Neural crest cell (in vitro differentiated cells): ENCODE measurements at places on chromosomes 6 and 20.

DNA sequence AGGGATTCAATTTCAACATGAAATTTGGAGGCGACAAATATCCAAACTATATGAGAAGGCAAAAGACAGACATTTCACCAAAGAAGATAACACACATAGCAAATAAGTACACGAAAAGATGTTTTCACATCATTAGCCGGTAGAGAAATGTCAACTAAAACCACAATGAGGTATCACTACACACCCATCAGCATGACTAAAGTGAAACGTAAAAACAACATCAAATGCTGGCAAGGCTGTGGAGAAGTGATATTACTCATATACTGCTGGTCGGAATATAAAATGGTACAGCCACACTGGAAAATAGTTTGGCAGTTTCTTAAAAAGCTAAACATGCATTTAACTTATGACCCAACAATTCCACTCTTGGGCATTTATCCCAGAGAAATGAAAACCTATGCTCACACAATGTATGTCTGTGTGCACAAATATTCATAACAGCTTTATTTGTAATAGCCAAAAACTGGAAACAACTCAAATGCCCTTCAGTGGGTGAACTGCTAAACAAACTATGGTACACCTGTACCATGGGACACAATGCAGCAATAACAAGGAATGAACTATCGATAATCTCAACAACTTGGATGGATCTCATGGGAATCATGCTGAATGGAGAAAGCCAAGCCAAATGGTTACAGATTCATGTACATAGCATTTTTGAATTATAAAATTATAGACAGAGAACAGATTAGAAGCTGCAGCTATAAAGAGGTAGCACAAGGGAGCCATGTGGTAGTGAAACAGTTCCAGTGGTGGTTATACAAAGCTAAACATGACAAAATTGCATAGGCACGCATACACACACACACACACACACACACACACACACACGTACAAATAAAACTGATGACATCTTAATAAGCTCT lies 8.6 kb downstream of the ADAT2 start:
- no peak for DNase-seq

DNA sequence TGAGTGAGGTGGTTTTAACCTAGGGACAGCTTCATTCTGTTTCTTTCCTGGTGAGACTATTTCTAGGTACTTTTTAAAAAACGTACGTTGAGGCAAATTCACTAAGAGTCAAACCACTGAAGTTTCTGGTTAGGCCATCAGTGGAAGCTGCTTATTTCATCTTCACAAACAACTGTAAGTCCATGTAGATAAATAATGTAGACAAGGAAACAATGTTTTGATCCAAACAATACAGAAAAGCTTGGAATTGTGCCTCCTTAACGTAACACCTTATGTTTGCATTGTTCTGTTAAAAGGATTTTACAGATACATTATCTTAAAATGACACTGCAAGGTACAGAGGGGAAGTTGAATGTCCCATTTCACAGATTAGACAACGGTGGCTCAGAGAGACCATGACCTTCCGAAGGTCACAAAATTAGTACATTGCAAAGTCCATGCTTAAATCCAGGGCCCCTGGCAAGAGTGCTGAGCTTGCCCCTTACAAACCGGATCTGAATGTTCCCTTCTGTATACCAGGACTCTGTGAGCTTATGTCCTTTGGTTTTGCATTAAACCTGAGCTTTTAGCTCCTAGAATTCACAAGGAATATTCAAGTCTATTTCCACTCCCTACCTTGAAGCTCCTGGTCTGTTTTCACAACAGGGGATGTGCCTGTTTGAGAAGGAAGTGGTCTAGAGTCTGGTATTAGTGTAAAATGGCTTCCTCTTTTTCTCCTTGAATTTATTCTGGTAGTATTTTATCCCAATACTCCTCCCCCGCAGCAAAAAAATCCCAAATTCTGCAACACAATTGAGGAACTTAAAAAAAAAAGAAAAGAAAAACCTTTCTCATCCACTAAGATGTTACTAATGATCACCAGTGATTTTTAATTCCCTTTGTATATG lies 28.9 kb upstream of the ZNF217 start:
- DNase-seq: no peak

GRCh38 chr6:32627831-32628230 lies 9.4 kb upstream of the HLA-DQA1 start:
- DNase-seq: no peak

DNA sequence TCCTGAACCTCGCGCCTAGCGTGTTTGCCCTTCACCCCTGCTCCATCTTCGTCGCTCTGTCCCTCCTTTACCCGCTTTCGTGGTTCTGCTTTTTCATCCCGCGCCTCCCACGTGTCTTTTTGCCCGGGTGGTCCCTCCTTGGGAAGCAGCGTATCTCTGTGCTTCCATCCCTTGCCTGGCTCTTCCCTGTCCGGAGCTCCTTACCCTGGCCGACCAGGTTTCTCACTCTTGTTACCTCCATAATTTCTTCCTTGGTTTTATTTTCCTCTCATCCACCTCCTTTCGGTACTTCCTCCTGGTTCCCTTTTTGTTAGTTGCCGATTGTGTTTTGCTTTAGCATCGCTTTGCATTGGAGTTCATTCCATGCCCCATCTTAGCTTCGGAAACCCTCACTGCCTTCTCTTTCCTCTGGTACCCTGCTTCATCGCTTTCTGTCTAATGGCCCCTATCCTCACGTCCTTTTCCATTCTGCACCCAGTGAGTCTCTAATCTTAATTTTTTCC lies 735 bp downstream of the FAM135A start:
- DNase-seq: no peak

DNA sequence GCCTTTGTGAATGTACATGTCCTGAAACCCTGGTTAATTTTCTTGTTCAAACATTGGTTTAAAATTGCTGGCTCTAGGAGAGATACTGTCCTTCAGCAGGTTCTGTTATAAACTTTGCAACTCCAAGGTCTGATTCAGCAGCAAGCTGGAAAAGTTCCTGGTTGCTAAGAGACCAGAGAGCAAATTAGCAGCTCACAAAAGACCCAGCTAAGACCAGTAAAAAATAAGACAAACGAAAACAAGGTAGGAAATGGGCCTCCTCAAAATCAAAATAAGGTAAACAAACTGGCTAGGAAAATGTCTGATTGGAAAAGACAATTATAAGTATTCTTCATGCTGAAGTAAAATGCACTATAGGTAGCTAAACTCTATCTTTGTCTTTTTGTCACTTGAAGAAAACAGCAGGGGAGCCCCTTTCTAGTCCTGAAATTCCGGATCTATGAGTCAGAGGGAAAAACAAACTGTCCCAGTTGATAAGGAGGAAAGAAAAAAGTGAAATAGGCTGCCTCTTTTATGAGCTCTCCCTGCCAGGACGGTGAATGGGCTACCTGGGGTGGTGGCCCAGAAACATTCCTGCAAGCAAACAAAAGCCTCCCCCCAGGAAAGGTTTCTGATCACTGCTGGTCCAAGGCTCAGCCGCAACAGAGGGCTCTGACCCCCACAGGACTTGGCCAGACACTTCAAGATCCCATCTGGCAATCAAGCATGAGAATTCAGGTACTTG lies 41.6 kb downstream of the UNC5CL start:
- no peak for DNase-seq

DNA sequence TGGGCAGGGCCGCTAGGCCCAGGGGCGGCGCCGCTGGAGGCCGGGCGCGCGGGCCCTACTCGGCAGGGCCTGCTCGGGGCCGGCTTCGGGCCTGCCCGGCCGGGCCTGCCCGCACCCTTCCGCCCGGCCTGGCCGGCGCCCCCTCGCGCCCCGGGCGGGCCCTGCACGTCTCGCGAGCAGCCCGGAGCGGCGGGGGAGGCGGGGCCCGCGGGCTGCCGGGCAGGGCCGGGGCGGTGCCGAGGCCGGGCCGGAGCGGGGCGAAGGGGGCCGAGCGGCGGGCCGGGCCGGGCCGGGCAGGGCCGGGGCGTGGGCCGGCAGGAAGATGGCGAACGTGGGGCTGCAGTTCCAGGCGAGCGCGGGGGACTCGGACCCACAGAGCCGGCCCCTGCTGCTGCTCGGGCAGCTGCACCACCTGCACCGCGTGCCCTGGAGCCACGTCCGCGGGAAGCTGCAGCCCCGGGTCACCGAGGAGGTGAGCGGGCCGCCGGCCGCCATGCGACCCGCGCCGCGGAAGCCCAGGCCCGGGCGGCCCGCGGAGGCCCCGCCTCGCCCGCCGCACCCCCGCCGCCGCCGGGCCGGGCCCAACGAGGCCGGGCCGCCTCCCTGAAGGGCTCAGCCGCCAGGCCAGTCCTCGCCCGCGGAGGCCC lies at the start of gene NPEPL1:
Gene NPEPL1 (plus strand): TSS at position 222 of the 647 bp plus-strand sequence. CDS start 101 bp downstream, at position 323.
- peak; percentile 53 for DNase-seq

DNA sequence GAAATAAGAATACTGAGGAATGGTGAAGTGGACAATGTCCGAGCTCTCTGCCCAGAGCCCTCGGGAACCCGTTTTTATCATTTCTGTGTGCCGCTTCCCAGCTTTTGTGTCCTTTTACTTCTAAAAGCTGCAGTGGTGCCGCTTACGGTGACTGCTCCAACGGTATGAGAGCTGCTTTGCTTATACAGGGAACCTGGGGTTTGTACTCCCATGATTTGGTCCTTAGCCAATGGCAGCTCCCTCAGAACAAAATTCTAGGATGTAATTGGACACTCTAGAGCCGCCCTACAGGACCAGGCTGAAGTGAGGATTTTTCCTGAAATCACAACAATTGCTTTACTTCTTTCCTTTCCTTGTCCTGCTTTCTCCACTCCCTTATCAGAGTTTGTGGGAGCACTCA lies 24.2 kb upstream of the PCSK2 start:
- peak; percentile 2 for DNase-seq

- DNase-seq: no peak
These were observed 35.3 kb downstream of the KCTD20 start for GRCh38 chr6:36478051-36478526.

- DNase-seq: no peak
These were observed 37.3 kb downstream of the ZNF217 start for GRCh38 chr20:53556267-53556897.

DNA sequence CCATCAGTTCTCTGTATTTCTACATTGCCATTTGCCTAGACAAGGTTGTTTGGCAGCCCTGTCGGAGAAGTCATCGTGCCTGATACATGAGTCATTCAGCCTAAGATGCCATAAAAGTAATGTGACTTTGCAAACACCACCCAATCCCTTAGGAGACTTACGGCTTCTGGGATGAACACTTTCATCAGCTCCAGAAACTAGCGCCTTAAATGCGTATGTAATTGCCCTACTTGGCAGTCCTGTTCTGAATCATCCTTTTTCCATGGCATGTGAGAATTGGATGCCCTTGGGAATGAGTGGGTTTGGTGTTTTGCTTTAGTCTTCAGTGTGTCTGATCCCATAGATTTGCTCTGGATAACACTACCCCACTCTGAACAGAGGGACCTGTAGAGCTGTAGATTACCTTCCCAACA lies 158.5 kb downstream of the SASH1 start:
- no peak for DNase-seq

DNA sequence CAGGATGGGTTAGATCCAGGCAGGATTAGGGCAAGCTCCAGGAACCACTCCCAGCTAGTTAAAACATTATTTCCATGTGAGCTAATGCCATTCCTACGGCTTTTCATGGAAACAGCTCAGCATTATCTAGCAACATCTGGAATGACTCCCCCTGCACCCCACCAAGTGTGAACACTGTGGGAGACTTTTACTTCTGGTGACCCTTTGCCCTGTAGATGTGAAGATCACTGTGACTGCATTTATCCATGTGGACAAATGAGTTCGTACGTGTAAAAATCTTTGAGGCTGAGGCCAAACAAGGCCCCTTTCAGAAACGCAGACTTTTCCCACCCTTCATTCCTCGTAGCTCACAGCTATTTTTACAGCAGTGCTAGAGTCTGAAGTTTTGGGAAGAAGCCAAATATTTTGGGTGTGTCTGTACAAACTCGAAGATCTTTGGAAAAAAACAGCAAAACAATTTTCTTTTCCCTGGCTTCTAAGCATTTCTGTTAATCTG lies 221.8 kb upstream of the SOX4 start:
- DNase-seq: no peak
